ENCODE measurements at places on chromosomes 13 and 19. TPM values are rescaled to one million over a fixed set of nuclear protein-coding genes. Genes with fewer than 3 reads are reported as not detected.

The AMER2 gene
- not detected for total RNA-seq

GRCh38 chr19:16085115-16085514 is 8.8 kb downstream of the TPM4 start:
- H3K4me3 ChIP-seq = no peak overlapping the region
- H3K4me1 ChIP-seq = peaks cover 53% of the 10 kb centered on the region
- H3K27me3 ChIP-seq = no peaks in the 10 kb centered on the region
- no peak overlapping the region for H3K27ac ChIP-seq
- H3K36me3 ChIP-seq = peaks cover 66% of the 10 kb centered on the region

GRCh38 chr19:5349041-5349440 is 8.4 kb upstream of the PTPRS start:
- H3K27me3 ChIP-seq = peaks cover 4% of the 10 kb centered on the region
- H3K36me3 ChIP-seq = no peaks in the 10 kb centered on the region
- H3K27ac ChIP-seq = no peak overlapping the region
- no peaks in the 10 kb centered on the region for H3K4me1 ChIP-seq

- peak overlapping the region; percentile 84 for H3K27ac ChIP-seq
- H3K4me3 ChIP-seq = peak overlapping the region; percentile 90
- H3K4me1 ChIP-seq = peaks cover 73% of the 10 kb centered on the region
- peak; percentile 10 for DNase-seq
- H3K36me3 ChIP-seq = peaks cover 53% of the 10 kb centered on the region
Measured at GRCh38 chr19:5621945-5622464, 571 bp downstream of the SAFB2 start.
